ENCODE measurements at places on chromosomes 11 and 22.
A peak's percentile ranks its signal among the peaks of the same experiment; 100 is the strongest.

GRCh38 chr11:93822359-93822758 lies 28.1 kb downstream of the VSTM5 start:
- DNase-seq = no peak

GRCh38 chr11:48014917-48015316 lies 34.6 kb downstream of the PTPRJ start:
- DNase-seq = no peak

- no peak for DNase-seq
Observed at GRCh38 chr11:15918212-15918611, 438.1 kb downstream of the SOX6 start.

DNA sequence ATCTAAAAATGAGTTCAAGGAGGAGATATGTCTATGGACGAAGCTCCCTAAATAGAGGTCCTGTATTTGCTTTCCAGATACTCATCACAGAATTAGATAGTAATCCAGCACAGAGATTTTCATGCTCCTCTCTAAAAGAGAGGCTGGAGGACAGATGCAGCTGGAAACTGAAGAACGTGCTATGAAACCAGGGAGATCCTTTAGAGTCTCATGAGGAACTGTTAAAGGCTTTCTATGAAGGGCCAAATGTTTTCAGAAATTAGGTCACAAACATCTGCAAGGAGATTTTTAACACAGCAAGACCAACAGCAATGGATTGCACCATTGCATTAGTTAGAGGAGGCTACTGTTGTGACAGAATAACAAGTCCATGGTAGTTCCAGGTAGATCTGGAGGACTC lies 95.6 kb upstream of the ARHGAP20 start:
- no peak for DNase-seq

DNA sequence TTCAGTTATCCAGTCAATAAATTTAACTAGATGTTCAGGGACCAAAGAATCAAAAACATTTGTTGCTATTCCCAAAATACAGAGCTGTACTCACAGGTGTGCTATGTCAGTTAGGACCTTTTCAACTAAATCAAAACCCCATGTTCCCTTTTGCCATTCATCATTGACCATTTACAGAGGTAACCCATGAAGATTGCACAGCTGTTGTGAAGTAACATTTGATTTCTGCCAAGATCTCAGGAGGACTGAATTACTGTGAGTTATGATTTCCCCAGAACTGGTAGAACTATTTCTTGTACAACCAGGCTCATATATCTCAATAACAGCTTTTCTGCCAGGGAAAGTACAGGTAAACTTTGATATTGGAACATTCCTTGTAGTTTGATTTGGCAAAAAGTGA lies 131.1 kb upstream of the FIBIN start:
- no peak for DNase-seq

DNA sequence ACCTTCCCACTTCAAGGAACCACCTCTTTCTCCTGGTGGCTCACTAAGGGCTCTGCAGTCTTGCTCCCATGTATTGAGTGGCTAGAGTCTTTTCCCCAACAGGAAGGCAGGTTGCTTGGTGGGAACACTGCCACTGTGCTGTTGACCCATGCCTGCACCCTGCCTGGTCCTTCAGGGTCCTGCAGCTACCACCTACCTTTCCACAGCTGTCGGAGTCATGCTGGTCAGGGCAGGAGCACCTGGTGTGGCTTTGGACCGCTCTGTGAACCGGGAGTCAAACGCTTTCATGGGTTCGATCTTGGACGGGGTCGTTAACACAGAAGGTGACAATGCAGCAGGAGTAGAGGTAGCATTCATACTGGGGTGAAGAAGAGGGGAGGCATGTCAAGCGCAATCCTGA lies 56.1 kb downstream of the HIRA start:
- DNase-seq = no peak

DNA sequence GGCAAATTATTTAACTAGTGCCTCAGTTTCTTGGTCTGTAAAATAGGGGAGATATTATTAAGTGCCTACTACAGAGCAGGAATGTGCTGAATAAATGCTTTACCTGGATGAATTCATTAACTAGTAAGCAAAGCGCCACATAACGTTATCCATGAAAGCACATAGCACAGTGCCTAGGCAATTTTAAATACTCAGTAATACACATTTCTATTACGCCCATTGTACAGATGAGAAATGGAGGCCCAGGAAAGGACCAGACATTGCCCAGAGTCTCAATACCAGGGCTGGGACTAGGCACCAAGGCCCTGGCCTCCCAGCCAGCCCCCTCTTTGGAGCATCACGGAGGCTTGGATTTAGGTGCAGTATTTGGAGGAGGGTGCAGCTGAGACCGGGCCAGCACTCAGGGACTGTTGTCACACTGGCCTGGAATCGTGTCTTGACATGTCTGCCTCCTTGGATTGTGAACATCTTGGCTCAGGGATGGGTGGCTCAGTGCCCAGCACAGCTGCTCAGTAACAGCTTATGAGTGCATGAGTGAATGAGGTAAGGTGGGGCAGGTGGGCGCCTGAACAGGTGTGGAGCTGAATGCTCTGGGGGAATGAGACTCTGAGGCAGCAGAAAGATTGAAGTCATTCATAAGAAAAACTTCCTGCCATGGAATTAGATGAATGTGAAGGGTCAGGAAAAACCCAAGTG lies 42.1 kb upstream of the TPBGL start:
- no peak for DNase-seq

GRCh38 chr11:66475349-66476172 lies 4.7 kb upstream of the DPP3 start:
- no peak for DNase-seq

GRCh38 chr11:124801014-124801413 lies 808 bp upstream of the MSANTD2 start:
- no peak for DNase-seq

GRCh38 chr11:85663753-85664614 lies 945 bp downstream of the CREBZF start:
- DNase-seq = peak; percentile 68

Data from amygdala (tissue), 56 donors.